CD4-positive, alpha-beta T cell treated with Interleukin-15 for 4 hours (primary cell): ENCODE measurements at places on chromosomes 11 and 22.

DNA sequence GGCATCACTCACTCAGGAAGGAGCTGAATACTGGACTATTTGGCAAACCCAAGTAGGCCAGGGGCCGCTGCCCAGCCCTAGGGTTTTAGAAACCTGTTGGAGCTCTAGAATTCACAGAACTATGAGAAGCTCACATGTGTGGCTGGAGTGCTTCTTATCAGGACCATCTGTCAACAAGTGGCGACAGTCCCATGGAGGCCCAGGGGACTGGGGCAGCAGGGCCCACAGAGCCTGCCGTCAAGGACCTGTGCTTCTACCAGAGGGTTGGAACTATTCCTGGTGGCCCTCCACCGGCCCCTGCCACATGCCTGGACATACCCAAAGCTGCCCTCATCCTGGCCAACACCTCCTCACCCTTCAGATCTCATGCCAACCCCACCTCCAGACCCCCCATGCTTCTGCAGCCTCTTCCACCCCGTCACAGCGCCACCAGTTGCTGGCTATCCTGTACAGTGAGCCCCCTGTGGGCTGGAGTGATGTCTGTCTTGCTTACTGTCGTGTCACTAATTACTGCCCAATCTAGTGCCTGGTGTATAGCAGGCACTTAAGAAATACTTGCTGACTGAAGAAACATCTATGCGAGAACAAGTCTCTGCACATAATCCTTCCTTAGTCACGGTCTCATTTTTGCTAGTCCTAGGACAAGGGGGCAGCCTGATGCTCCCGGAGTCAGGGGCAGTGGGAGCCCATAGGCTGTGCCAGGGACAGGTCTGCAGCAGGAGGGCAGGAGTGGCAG is 27.2 kb upstream of the RASL10A start:
- DNase-seq = no peak

- DNase-seq = no peak
These were observed 532.3 kb downstream of the BRD1 start for GRCh38 chr22:49295465-49295743.

- DNase-seq = no peak
These were observed 62.6 kb downstream of the TBC1D22A start for GRCh38 chr22:46824980-46825544.

GRCh38 chr11:103623933-103624332 is 412.5 kb upstream of the DDI1 start:
- no peak for DNase-seq

DNA sequence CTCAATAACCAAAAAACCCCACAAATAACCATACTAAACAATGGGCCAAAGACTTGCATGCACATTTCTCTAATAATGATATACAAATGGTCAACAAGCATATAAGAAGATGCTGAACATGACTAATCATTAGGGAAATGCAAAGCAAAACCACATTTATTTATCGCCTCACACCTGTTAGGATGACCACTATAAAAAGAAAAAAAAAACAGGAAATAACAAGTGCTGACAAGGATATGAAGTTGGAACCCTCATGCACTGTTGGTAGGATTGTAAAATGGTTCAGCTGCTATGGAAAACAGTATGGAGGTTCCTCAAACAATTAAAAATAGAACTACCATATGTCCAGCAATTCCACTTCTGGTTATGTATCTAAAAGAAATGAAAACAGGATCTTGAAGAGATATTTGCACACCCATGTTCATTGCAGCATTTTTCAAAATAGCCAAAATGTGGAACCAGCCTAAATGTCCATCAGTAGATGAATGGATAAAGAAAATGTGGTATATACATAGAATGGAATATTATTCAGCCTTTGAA is 66.2 kb downstream of the AMBRA1 start:
- DNase-seq = no peak

GRCh38 chr11:82837650-82838049 is 62.6 kb downstream of the PRCP start:
- no peak for DNase-seq

DNA sequence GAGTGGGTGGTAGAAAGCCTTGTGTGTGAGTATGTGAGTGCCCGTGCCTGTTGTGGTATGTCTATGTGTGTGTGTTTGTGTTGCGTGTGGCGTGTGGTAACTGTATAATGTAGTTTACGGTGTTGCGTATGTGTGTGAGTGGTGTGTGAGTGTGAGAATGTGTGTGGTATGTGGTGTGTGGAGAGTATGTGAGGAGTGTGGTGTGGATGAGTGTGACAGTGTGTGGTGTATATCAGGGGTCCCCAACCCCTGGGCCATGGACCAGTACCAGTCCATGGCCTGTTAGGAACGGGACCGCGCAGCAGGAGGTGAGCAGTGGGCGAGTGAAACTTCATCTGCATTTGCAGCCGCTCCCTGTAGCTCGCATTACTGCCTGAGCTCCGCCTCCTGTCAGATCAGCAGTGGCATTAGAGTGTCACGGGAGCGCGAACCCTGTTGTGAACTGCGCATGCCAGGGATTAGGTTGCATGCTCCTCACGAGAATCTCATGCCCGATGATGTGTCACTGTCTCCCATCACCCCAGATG is 5.7 kb downstream of the UPK3A start:
- DNase-seq = no peak

GRCh38 chr11:114321621-114322257 is 25.5 kb downstream of the NNMT start:
- no peak for DNase-seq

- DNase-seq = no peak
These were observed 11.1 kb upstream of the CCDC117 start for GRCh38 chr22:28761449-28761755.

DNA sequence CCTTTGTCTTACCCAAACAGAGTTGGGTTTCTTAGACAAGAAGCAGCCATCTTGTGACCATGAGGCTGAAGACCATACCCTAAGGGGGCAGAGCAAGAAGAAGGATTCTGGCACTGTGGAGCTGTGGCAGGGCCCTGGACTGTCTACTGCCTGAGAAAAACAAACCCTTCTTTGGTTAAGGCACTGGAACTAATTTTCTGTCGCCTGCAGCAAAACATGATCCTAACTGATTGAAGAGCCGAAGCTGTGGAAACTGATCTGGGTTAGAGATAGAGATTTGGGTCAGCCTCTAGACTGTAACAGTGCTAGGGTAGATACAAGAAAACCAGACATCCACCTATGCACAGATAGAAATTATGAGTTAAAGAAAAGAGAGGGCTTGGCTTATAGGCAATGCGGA is 11.3 kb upstream of the ACER3 start:
- DNase-seq = no peak

GRCh38 chr11:126544108-126545056 is 188.9 kb downstream of the ST3GAL4 start:
- DNase-seq = no peak

DNA sequence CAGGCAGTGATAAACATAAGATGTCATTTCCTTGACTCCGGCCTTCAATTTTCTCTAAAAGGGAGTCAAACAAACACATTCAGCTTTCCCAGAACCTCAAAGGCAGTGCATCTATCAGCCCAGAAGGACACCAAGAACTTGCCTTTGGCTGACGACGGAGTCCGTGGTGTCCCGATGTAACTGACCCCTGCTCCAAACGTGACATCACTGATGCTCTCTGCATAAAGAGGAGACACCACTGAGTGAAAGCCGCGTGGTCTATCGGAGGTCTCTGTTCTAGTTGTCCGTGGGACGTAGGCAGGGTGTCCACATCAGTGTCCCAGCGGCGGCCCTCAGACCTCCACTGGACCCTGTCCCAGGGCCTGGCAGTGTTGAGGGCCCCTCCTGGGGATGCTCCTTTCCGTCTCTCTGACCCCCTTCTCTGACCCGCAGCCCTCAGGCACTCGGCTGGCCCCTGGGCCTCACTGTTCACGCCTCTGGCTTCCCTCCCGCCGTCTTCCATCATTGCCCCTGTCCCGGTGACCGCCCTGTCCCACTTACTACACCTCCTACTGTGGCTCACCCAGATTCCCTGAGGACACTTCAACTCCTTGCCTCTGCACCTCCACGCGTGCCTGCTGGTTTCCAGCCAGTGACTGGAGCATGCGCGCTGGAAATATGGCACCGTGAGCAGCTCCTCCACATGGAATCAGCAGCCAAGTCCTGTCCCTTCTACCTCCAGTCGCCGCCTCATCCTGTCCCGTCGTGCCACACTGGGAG is 70.4 kb downstream of the NCAPD3 start:
- DNase-seq = no peak

GRCh38 chr22:19972652-19973550 is 31.3 kb upstream of the TXNRD2 start:
- DNase-seq = no peak

DNA sequence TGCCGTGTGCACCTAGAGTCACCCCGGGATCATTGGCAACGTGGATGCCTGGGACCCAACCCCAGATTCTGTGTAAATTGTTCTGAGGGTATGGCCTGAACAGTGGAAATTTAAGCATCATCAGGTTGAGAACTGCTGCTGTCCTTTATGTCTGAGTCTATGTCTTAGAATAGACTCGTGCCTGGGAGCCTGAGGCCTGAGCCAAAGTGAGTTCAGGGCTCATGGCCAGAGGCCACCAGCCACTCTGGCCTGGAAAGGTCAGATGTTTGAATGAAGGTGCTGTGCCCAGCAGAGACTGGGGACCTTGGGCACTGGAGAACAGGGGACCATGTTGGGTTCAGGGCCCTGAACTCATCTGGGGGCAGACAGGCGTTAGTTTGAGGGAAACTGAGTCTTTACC is 91.1 kb downstream of the MYO18B start:
- DNase-seq = no peak

DNA sequence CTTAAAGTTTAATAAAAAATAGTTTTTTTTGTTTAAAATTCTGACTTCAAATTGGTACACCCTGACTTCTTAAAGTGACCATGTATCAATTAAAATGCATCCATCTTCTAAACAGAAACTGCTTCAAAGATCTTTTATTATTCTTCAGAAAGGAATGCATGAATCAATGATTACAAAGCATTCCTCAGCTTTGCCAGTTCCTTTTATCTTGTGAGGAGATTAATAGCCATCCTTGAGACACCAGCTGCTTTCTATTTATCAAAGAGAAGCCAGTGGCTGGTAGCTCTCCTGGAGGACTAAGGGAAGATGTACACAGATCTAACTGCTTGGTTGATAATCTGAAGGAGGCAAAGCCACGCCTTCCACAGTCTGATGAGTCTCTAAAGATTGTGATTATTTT is 2222.5 kb downstream of the LRRC4C start:
- DNase-seq = no peak

- DNase-seq = no peak
These were observed 42.9 kb downstream of the EIF4ENIF1 start for GRCh38 chr22:31446767-31447166.

DNA sequence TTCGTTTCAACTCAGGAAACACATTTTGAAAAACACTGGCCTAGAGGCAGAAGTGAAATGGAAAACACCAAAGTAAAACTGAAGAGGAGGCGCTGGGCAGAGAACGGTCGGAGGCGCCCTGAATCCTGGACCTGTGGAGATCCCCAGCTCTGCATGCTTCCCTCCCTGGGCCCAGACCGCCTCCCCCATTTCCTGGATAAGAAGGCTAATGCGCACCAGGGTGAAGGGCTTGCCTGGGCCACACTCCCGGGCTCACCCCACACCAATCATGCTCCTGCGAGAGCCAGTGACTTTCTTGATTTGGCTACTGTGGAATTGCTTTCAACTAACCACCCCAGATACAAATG is 167.1 kb downstream of the CRYBB2 start:
- DNase-seq = no peak

GRCh38 chr22:25182131-25183110 is 17.2 kb upstream of the CRYBB3 start:
- DNase-seq = no peak

DNA sequence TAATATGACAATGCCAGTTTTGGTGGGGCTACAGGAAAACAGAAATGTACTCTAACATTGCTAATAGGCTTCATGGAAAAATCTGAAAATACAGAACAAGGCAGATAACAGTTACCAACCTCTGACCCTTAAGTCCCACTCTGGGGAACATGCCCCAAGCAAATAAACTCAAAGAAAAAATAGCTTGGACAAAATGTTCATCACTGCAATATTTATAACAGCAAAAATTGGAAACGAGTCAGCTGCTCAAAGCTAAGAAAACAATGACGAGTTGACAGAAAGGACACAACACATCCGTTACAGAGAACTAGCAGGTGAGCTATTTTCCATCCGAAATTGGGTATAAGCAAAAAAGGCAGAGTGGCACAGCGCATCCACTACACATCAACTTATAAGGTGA is 70.5 kb downstream of the PACSIN2 start:
- no peak for DNase-seq
